ENCODE measurements at places on chromosomes 2 and 18. TPM values are rescaled to one million over a fixed set of nuclear protein-coding genes. Genes with fewer than 3 reads are reported as not detected.

GRCh38 chr18:59085797-59086196, 53.9 kb upstream of the SEC11C start:
- DNase-seq: no peak

DNA sequence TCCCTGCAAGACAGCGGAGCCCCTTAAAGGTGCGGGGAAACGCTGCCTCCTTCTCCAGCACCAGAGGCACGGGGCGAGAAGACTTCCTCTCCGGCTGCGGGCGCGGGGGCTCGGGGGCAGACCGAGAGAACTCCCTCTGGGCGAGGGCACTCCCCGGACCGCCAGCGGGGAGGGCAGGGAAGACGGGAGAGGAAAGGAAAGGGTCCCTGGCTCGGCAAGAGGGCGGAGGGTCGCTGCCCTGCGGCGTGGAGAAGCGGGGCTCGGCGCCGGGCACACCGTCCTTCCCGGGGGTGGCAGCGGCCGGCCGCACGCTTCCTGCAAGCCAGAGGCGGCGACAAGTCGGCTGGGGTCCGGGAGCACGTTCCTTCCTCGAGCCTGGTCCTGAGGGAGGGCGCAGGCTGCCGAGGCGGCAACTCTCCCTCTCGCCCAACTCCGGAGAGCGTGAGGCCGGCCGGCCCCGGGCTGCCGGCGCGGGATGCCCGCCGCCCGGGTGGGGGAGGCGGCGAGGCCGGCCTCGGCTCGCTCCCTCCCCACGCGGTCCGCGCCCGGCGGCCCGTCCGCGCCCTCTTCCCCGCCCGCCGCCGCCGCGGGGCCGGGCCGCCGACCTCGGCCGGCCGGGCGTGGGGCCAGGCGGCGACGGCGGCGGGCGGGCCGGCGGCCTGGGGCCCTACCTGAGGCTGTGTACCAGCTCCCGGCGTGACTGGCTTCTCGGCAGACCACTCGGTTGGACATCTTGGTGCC, 1.1 kb downstream of the MEMO1 start:
- DNase-seq: peak; percentile 60

DNA sequence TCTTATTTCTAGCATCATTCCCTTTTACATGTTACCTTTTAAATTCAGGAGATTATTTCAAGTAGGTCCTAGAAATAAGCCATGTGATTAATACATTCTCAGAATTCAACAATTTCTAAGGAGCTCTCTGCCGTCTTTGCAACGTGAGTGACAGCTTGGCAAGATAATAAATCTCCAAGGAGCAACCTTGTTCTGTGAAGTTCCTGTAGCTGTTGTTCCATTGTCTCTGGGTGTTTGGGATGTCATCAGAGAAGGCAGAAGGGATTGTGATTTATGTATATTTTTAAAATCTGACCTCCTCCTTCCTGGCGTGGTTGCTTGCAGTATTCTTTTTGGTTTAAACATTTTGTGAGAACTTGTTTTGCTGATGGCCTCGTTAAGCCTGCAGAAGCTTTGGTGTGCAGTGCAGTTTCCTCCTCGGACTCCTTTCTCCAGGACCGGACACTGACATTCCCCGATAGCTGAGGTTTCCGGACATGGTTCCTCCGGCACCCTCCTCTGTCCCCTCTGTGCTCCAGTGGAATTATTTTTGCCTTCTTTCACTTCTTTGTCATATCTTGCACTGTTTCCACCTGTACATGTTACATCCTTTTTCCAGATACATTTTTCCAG, 33.7 kb downstream of the RAMP1 start:
- DNase-seq: no peak

DNA sequence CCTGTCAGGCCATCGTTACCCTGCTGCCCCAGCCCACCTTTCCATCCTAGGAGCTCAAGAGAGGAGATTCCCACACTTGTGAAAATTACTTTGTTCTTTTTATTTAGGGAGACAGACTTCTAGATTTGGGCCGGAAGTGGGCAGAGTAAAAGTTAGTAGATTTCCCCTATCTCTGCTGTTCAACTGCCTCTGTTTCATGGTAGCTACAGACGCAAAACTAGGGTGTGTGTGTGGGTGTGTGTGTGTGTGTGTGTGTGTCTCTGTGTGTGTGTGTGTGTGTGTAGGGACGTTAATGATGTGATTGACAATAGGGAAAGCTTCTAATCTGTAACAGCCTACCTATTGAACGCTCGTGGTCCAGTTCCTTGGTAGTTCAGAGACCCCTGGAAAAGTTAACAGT, 438 bp downstream of the PSMA8 start:
- DNase-seq: no peak

REG3A gene
- total RNA-seq: 4.1 TPM

SLC16A14 gene
- 2.0 TPM for total RNA-seq

DNA sequence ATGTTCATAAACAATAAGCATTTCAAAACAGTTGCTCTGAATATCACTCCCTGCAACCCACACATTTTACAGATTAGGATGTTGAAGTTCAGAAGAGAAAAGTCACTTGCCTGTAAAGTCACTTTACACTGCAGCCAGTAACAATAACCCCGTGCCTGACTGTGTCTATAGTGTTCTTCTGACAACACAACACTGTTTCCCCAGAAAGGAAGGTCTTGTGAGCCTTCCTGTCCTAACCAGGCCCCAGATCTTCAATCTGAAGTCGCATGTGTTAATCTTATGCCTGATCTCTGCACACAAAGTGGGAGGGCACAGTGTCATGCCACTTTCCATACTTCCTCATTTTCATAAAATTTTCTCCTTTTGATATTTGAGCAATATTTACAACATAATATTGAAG, 120.2 kb downstream of the FEZ2 start:
- DNase-seq: no peak

GRCh38 chr2:16664052-16664731, 1.4 kb downstream of the CYRIA start:
- peak; percentile 60 for DNase-seq

CNDP1 gene
- 0.49 TPM for total RNA-seq

GRCh38 chr2:145598434-145598833, 1078.5 kb upstream of the ZEB2 start:
- no peak for DNase-seq

Data from aorta (tissue), 5 donors.